Activated CD4-positive, alpha-beta T cell treated with anti-CD3 and anti-CD28 coated beads, Interleukin-2, Interleukin-6, amounts not matched to agents 100 ng/mL and 50 ng/mL, durations not matched to agents 16 hours and 8 hours (primary cell): ENCODE measurements at places on chromosomes 2 and 18.

- no peak for DNase-seq
Observed at GRCh38 chr18:48335829-48336228, 73.4 kb downstream of the ZBTB7C start.

DNA sequence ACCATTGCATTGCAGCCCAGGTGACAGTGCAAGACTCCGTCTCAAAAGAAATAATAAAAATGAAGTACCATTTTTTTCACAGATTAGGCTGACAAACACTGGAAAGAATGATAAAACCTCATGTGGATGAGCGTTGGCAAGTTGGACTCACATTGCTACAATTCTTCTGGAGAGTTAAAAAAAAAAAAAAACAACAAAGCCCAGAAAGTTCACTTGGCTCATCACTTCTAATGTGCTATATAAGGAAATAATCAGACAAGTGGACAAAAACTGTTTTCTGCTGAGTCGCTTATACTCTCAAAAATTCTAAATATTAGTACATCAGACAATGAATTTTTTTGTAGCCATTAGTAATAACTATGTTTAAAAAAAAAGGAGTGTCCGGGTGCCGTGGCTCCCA lies 38.4 kb downstream of the PKP4 start:
- no peak for DNase-seq

DNA sequence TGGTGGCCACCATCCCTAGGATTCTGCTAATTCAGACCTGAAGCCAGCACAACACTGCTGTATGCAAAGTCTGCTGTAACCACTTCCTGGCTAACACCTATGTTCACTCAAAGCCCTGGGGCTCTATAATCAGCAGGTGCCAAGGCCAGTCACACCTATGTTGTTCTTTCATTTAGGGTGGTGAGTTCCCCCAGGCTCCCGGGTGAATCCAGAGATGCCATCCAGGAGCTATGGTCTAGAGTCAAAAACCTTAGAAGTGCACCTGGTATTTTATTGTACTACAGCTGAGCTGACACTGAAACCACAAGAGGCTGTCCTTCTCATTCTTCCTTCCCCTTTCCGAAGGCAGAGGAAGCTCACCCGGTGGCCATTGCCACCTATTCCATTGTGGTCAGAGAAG lies 46.2 kb upstream of the CCDC141 start:
- DNase-seq = peak; percentile 11

DNA sequence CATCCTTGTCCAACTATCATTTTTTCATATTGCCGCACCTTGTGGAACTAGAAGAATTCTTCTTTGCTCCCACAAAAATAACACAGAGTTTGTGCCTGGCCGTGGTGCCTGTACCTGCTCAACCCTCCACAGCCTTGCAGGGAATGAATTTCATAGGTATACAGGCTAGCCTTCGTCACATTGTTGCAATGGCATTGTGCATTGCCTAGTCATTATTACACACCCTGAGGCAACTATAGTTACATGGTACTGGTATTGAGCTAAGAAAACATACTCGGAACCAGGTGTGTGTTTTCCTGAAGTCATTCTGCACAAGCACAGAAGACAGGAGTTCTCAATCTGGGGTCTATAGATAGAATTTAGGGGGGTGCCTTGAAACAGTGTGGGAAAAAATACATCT lies 188.0 kb upstream of the CTAGE1 start:
- DNase-seq = no peak

DNA sequence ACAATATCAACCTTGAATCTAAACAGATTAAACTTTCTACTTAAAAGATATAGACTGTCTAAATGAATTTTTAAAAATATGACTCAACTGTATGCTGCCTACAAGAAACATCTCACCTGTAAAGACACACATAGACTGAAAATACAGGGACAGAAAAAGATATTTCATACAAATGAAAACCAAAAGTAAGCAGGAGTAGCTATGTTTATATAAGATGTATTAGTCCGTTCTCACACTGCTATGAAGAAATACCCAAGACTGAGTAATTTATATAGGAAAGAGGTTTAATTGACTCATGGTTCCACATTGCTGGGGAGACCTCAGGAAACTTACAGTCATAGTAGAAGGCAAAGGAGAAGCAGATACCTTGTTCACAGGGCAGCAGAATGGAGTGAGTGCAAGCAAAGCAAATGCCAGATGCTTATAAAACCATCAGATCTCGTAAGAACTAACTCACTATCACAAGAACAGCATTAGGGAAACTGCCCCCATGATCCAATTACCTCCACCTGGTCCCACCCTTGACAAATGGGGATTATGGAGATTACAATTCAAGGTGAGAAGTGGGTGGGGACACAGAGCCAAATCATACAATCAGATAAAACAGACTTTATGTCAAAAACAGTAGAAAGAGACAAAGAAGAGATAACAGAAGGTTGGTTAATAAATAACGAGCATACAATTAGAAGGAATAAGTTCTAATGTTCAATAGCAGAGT lies 214.4 kb upstream of the SLC39A10 start:
- peak; percentile 30 for DNase-seq

DNA sequence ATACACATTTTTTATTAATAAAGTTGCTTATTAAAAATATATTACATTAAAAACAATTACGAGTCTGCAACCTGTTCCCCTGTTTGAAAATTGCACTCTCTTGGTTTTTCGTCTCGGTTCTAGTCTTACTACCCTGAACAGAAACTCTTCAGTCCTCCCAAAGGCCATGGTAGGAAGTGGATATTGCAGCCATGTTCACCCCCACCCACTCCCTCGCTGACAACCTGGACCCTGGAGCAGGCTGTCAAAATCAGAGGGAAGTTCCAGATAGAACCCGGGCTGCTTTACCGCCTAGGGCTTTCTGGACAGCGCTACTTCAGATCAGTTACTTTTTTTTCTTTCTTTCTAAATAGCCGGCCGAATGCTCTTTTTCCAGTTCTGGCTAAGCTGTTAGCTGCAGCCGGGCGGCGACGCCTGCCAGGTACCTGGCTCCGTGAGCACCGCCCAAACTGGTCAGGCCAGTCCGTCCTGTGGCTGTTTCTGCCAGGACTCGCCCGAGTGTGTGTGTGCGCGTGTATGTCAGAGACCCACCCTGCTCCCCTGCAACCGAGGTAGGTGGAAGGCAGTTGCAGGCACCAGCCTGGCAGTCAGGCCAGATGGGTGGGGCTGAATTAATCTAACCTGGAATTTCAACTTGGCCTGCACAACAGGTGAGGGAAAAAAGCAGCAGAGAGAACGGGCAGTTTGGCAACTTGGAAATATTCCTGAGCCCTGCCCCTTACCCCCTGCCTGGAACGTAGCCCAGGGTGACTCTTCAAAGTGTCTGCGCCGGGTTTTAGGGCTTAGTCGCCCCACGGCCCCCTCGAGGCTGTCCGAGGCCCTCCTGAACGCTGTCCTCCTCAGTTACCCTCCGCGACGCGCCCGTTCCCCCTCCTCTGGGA lies 1.1 kb upstream of the TET3 start:
- no peak for DNase-seq

GRCh38 chr18:35110059-35110458 lies 68.8 kb downstream of the MAPRE2 start:
- DNase-seq = no peak

- DNase-seq = no peak
Observed at GRCh38 chr18:63379639-63379962, 12.6 kb upstream of the KDSR start.

- DNase-seq = peak; percentile 37
Observed at GRCh38 chr2:120344976-120345581, 857 bp upstream of the INHBB start.

DNA sequence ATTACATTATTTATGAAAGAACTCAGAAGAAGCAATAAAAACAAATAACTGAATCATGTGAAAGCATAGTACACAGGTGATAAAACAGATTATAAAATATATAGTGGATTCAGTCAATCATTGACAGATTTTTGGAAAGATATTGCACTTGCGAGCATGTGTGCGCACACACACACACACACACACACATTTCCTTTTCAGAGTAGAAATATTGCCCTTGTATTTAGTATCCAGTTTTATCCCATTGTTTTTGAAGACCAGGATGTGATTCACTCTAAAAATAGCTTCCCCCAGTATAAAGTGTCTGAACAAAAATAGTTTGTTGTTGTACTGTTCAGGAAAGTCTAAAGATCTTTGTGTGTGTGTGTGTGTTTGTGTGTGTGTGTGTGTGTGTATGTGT lies 145.5 kb downstream of the CALCRL start:
- no peak for DNase-seq

DNA sequence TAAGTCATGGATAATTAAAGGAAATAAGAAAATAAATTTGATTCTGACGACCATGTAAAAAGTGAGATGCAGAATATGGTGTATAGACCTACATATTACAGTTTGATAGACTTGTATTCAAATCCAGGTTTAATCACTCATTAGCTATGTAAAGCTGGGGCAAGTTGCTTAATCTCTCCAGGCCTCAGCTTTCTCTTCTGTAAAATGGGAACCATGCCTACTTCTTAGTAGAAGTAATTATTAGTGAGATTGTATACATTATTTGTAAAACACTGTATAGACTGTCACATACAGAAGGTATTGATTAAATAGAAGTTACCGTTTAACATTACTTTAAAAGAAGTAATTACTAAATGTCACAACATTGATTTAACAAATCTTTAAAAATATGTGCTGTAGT lies 392.2 kb downstream of the STK39 start:
- no peak for DNase-seq

DNA sequence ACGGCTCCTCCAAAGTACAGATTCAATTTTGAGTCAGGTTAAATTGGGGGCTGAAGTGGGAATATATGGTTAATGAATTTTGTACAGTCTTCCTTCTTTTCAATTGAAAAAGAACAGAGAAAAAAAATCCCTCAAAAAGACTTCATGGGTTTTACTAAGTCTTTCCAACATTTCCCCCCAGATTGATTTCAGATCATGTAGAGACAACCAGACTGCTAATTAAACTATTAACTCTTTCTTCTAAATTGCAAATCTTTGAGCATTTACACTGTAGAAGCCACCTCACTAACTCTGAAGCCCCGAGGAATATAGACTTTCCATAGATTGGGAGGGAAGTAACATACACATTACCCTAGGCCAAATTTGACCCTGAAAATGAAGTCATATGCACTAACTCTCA lies 771.0 kb downstream of the NRXN1 start:
- DNase-seq = no peak

GRCh38 chr2:204966245-204966644 lies 421.0 kb downstream of the PARD3B start:
- no peak for DNase-seq

DNA sequence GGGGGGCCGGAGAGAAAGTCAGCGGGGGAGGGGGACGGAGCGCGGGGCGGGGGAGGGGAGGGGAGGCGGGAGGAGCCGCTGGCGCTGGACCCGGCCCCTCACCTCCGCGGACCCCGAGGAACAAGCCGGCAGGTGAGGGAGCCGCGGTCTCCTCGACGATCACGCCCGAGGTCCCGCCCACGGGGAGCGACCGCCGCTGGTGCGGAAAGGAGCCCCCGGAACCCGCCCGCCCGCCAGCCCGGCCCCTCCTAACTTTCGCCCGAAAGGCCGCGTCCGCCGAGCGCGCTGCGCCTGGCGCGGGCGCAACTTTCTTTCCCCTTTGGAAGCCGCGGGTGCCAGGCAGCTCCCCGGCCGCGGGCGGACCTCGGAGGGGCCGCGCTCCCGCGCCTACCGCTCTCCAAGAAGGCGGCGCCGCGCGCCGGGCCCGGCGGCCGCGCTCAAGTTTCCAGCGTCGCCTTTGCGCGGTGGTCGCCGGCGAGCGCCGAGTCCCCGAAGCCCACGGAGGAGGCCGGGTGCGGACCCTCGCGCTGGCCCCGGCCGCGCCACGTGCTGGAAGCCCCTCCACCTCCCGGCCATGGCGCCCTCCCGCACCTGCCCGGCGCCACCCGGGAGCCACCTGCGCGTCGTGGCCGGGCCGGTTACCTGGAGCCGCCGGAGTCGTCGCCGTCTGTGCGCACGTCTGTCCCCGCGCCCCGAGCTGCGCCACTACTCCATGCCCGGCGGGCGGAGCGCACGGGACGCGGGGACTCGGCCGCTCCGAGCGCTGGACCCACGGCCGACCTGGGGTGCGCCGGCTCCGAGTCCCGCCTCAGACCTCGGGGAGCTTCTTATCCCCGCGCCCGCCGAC lies at the start of gene ALKAL2:
ALKAL2 (minus strand) TSS at position 181 of the 847 bp plus-strand sequence. CDS start 256 bp downstream, outside the sequence.
- DNase-seq = no peak

GRCh38 chr2:187274146-187274545 lies 173.9 kb downstream of the CALCRL start:
- DNase-seq = no peak

DNA sequence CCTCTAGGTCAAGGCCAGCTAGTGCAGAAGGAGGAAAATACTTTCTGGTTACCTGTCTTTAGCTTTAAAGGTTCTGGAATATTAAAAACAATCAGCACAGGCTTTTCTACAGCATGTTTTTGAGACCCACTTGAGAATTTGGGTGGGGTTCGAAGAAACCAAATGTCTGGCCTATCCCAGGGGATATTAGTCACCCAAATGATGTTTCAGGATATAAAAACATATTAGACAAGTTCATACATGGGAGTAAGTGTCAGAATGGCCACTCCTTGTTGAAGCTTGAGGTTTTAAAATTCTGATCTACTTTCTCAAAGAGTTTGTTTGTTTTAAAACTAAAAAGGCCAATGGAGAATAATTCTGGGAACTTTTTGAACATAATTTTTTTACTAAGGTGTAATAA lies 158.6 kb upstream of the DLX2 start:
- DNase-seq = no peak

GRCh38 chr18:34796035-34796657 lies 86.0 kb downstream of the DTNA start:
- no peak for DNase-seq

GRCh38 chr2:160332318-160332717 lies 132.2 kb upstream of the ITGB6 start:
- peak; percentile 61 for DNase-seq

- DNase-seq = no peak
Observed at GRCh38 chr2:168079236-168079635, 168.2 kb downstream of the STK39 start.

GRCh38 chr2:98928242-98928641 lies 7.8 kb downstream of the CRACDL start:
- no peak for DNase-seq

- DNase-seq = peak; percentile 54
Observed at GRCh38 chr18:1663879-1664705, 759.4 kb downstream of the ADCYAP1 start.

GRCh38 chr2:44061469-44061868 lies 65.7 kb upstream of the LRPPRC start:
- no peak for DNase-seq

DNA sequence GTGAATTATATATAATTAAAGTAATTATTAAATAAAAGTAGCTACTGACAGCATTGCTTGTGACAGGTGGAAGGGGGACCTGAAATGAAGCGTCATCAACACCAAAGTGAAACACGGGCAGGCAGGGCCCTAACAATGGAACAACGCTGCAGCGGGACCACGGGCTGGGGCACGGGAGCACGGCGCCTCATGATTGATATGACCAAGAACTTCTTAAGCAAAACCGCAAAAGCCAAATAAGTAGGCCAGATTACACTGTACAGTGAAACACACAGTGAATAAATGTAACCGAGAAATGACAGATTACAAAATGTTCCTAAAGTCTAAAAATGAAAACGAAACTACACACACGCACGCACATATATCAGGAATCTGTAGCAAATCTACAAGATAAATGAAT lies 81.4 kb downstream of the SNTG2 start:
- peak; percentile 37 for DNase-seq
